ENCODE measurements at places on chromosomes 2 and 18.

DNA sequence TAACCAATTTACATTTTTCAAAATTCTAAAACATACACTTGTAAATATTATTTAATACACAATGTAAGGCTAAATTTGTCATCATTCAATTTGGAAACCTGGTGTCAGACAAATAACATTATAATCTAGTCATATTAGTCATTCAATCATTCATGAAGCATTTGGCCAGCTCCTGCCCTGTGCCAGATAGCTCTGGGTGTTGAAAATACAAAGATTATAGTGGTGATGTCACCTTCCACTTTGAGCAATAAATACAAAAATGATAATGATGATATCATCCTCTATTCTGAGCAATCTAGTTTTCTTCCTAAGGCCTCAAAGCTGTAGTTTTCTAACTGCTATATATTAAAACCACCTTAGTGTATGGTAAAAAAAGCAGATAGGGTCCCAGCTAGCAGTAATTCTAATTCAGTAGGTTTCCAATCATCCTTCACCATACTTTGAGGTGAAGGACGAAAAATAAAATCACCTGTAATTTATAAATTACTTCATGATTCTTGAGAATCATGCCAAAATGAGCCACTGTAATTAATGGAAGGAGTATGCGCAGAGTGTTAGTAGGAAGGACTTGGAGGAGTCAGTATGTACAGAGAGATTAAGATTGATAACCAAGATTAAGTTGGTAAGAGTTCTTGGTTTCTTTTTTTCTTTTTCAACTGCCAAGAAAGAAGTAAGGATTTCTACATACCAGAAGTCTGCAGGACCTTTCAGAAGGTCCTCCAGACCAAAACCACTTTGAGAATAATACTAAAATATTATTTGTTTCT is 23.2 kb downstream of the MEMO1 start:
- no peak for DNase-seq

GRCh38 chr2:12032398-12032797 is 286.0 kb downstream of the LPIN1 start:
- no peak for DNase-seq

- DNase-seq = no peak
Observed at GRCh38 chr2:129369437-129369836, 610.0 kb upstream of the RAB6C start.

- peak; percentile 51 for DNase-seq
Observed at GRCh38 chr2:232611559-232612218, 21.7 kb upstream of the EFHD1 start.

- no peak for DNase-seq
Observed at GRCh38 chr2:27086724-27087593, at the start of gene KHK. TSS of gene KHK (plus strand) at chr2:27086772. CDS start at chr2:27087260, 488 bp downstream.

- DNase-seq = no peak
Observed at GRCh38 chr18:6728809-6729246, 688 bp upstream of the ARHGAP28 start.

GRCh38 chr2:64799592-64800252 is 146.0 kb upstream of the SERTAD2 start:
- DNase-seq = no peak

- DNase-seq = no peak
Observed at GRCh38 chr2:126915903-126916302, 17.2 kb downstream of the TEX51 start.

- no peak for DNase-seq
Observed at GRCh38 chr2:6881046-6881445, 3.5 kb downstream of the RSAD2 start.
